ENCODE measurements at places on chromosomes 5 and 9.
A peak's percentile ranks its signal among the peaks of the same experiment; 100 is the strongest.

- DNase-seq = no peak
- H3K4me3 ChIP-seq = no peak overlapping the region
- H3K27ac ChIP-seq = no peak overlapping the region
- H3K27me3 ChIP-seq = no peaks in the 10 kb centered on the region
- H3K36me3 ChIP-seq = no peaks in the 10 kb centered on the region
Measured at GRCh38 chr5:137629646-137630045, 106.2 kb downstream of the KLHL3 start.

GRCh38 chr5:106094204-106094607 is 1576.5 kb downstream of the EFNA5 start:
- no peak overlapping the region for H3K4me3 ChIP-seq
- no peaks in the 10 kb centered on the region for H3K36me3 ChIP-seq
- DNase-seq = peak; percentile 72
- H3K4me1 ChIP-seq = peaks cover 3% of the 10 kb centered on the region

DNA sequence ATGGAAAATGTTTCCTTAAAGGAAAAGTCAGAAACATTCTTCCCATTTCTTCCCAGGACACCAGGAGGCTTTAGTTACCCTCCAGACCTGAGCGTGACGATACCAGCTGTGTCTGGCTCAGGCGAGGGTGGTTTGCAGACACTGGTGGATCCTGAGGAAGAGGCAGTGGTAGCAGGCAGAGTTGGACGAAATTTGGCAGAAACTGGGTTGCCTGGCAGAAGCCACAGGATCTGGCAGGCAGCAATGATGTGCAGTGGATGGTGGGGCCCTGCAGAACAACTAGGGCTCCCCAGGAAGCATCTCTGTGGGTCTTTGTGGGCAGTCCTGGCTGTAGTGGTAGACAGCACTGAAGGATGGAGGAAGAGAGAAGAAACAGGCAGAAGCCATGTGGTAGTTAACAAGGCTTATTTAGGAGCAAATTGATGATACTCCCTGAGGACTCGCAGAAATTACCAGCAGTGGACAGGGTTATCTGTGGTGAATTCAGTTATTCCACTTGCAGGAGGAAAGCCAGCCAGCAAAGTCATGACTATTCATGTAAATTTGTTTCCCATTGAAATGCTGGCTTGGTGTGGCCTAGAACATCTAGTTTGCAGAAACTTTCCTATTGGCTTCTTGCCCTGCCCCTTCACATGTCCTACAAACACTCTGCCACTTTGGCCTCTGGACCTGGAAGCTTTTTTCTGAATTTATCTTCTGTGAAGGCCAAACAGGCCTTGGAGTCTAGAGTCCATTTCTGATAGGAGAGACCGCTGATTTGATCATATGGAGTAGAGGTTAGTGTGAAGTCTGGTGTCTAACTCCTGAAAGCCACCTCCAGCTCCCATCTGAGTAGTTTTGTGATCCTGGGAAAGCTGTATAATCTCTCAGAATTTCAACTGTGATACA is 212.0 kb downstream of the DMRT2 start:
- H3K4me1 ChIP-seq = no peaks in the 10 kb centered on the region
- no peak overlapping the region for H3K4me3 ChIP-seq
- no peaks in the 10 kb centered on the region for H3K36me3 ChIP-seq
- H3K27ac ChIP-seq = no peak overlapping the region

GRCh38 chr9:37987467-37987981 is 81.5 kb downstream of the SHB start:
- H3K27me3 ChIP-seq = no peaks in the 10 kb centered on the region
- H3K4me3 ChIP-seq = no peak overlapping the region
- H3K36me3 ChIP-seq = no peaks in the 10 kb centered on the region
- peaks cover 17% of the 10 kb centered on the region for H3K4me1 ChIP-seq
- no peak overlapping the region for H3K27ac ChIP-seq

DNA sequence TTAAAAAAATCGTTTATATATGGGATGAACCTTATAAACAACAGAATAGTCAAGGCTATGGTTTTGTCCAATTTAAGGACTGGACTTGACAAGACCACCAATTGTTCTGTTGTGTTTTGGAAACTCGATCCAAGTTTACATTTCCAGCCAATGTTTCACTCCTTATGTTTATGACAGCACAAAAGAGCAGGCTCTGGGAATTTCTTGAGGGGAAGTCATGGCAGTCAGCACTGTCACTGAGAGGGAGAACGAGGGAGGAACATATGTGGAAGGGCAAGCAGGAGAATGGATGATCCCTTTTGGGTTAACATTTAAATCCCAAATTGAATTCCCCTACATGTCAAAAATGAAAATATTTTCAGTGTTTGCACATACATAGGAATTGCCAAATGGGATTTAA is 292.5 kb downstream of the MARCHF11 start:
- H3K27ac ChIP-seq = no peak overlapping the region
- no peak for DNase-seq
- H3K27me3 ChIP-seq = no peaks in the 10 kb centered on the region
- H3K36me3 ChIP-seq = no peaks in the 10 kb centered on the region

DNA sequence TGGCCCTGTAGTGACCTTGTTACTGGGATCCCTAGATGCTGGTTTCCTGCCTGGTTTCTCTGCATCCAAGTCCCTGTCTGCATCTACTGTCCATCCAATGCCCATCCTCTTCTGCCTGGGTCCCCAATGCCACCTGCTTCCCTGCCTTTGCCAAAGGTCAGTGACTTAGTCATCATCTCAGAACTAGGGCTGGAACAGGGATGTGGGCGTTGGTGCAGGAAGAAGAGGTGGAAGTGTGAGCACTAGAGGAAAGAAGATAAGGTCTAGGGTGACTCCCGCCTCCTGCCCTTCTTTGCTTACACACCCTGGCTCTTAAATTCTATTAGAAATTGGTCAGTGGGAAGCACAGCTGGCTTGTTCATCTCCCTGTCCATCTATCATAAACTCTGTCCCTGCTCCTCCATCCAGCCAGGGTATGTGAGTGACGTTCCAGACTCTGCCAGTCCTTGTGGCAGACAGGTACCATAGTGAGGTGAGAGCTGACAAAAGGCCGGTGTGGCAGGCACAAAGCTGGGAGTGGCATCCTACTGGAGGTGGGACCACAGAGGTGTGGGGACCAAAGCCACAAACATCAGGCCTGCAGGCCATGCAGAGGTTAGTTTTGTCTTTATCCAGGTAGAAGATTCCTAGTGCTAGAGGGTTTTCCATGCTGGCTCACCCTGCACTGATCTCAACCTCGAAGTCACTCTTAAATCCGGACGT is 9.2 kb downstream of the PTPN3 start:
- no peak overlapping the region for H3K27ac ChIP-seq
- H3K27me3 ChIP-seq = no peaks in the 10 kb centered on the region

GRCh38 chr5:162324328-162324727 is 256.8 kb downstream of the GABRG2 start:
- no peak for DNase-seq
- H3K4me1 ChIP-seq = no peaks in the 10 kb centered on the region
- H3K36me3 ChIP-seq = no peaks in the 10 kb centered on the region

- H3K4me3 ChIP-seq = no peak overlapping the region
- H3K27me3 ChIP-seq = no peaks in the 10 kb centered on the region
- peak; percentile 82 for DNase-seq
- H3K36me3 ChIP-seq = no peaks in the 10 kb centered on the region
- peak overlapping the region; percentile 77 for H3K27ac ChIP-seq
Measured at GRCh38 chr5:132439521-132440089, 51.0 kb downstream of the IRF1 start.

GRCh38 chr5:180568914-180569313 is 22.4 kb downstream of the SCGB3A1 start:
- H3K27me3 ChIP-seq = no peaks in the 10 kb centered on the region
- DNase-seq = no peak
- H3K4me1 ChIP-seq = no peaks in the 10 kb centered on the region
- H3K36me3 ChIP-seq = peaks cover 77% of the 10 kb centered on the region

- H3K4me1 ChIP-seq = peaks cover 27% of the 10 kb centered on the region
- H3K4me3 ChIP-seq = peak within 1 kb of the TSS; percentile 51
Measured at GRCh38 chr5:321230-321725, at the start of gene AHRR. AHRR (plus strand) TSS chr5:321714; CDS start chr5:343903, 22,189 bp downstream.

DNA sequence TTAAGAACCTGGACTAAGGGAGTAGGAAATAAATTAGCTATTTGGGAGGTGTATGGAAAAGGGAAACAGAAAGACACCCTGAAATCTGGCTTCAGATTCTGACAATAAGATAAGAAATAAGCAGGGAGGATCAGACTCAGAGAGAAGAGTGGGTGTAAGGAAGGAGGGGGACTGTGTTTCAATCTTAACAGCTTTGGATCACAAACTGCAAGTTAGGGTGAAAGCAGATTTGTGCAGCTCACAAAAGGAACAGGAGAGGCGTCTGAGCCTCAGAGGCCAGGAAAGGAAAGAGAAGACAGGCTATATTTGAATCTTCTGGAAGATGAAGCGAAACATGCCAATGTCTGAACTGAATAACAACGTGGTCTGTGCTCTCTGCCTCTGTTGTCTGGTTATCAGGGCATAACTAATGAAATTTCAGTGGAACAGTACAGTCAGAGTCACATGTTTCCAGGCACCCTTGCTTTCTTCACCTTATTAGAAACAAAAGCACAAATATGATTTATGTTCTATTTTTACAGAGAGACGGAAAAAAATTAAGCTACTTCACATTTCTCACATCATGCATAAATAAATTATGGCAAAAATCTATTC is 26.6 kb downstream of the SGTB start:
- no peak for DNase-seq
- no peak overlapping the region for H3K27ac ChIP-seq
- H3K36me3 ChIP-seq = peaks cover 18% of the 10 kb centered on the region
- H3K27me3 ChIP-seq = no peaks in the 10 kb centered on the region

DNA sequence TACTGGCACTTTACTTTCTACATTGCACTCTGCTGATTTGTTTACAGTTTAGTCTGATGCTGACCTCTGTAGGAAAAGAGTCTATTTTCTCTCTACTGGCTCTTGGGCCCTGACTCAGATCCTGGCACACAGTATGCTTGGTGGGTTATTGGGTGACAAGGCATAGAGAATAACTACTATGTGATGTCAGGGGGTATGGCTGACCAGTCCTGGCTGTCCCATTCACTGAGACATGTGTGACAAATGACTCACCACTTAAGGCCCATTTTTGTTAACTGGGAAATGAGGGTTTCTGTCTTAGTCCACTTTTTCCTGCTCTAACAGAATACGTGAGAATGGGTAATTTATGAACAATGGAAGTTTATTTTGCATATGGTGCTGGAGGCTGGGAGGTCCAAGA is 66.4 kb downstream of the DAPK1 start:
- no peak overlapping the region for H3K27ac ChIP-seq
- H3K4me3 ChIP-seq = no peak overlapping the region
- DNase-seq = no peak
- no peaks in the 10 kb centered on the region for H3K36me3 ChIP-seq

DNA sequence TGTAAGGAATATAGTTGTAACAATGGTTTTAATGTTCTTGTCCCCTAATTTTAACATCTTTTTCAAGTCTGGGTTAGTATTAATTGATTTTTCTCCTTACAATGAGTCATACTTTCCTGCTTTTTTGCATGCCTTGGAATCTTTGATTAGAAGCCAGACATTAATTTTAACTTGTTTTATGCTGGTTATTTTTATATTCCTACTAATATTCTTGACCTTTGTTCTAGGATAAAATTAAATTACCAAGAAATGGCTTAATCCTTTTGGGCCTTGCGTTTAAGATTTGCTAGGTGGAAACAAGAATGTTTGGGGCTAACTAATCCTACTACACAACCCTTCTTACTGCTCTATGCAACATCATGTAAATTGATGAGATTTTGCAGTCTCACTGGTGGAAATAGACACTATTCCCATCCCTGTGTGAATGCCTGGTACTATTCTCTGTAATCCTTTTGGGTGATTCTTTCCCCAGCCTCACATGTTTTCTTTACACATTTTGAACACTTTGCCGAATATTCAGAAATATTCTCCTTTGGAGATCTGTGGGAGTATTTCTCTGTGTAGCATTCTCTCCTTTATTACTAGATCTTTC is 47.2 kb downstream of the ZCCHC7 start:
- no peak for DNase-seq
- H3K4me1 ChIP-seq = no peaks in the 10 kb centered on the region
- H3K27ac ChIP-seq = no peak overlapping the region
- H3K36me3 ChIP-seq = peaks cover 6% of the 10 kb centered on the region

DNA sequence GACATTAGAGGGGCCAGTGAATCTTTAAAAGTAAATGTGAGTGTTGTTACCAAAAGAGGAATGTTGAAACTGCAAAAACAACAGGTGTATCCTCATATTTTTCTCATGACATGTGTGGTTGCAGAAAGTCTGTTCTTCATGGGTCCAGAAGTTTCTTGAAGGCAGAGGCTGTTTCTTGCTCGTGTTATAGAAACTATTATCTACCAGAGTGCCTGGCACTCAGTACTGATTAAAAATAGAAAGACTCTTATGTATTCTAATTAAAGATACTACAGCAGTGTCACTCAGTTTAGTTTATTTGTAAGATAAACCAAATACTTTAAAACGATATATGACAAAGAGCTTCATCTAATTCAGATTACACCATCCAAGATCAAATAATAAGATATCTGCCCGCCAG is 1864.2 kb upstream of the WWC1 start:
- no peak for DNase-seq
- no peak overlapping the region for H3K27ac ChIP-seq
- H3K27me3 ChIP-seq = no peaks in the 10 kb centered on the region
- H3K4me1 ChIP-seq = no peaks in the 10 kb centered on the region

GRCh38 chr9:114282926-114283325 is 40.0 kb upstream of the ORM1 start:
- no peak overlapping the region for H3K4me3 ChIP-seq
- DNase-seq = peak; percentile 37
- H3K27me3 ChIP-seq = no peaks in the 10 kb centered on the region
- no peak overlapping the region for H3K27ac ChIP-seq
- no peaks in the 10 kb centered on the region for H3K36me3 ChIP-seq

- H3K27ac ChIP-seq = no peak overlapping the region
- H3K4me1 ChIP-seq = peaks cover 13% of the 10 kb centered on the region
Measured at GRCh38 chr9:134025606-134026541, 593 bp downstream of the BRD3OS start.

GRCh38 chr5:115388240-115388639 is 91.8 kb upstream of the CCDC112 start:
- H3K27me3 ChIP-seq = no peaks in the 10 kb centered on the region
- no peaks in the 10 kb centered on the region for H3K36me3 ChIP-seq
- H3K4me3 ChIP-seq = no peak overlapping the region
- no peak overlapping the region for H3K27ac ChIP-seq
- no peak for DNase-seq
- peaks cover 6% of the 10 kb centered on the region for H3K4me1 ChIP-seq

DNA sequence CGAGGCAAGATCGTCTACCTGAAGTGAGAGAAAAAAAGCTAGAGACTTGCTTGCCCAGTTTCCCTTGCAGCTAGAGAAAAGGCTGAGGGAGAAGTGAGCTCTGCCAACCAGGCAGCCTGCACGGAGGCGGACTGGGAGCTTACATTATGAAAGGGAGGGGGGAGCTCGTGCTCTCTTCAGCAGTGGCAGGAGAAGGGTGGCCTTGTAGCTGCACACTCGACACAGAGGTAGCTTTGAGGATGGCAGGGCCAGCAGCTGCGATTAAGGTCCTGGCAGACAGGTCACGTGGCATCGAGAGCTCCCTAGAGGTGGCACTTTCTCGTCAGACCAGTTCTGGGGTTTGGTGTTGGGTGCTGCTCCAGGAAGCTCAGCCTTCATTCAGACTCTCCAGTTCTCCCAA is 26.7 kb downstream of the APBA1 start:
- H3K27me3 ChIP-seq = no peaks in the 10 kb centered on the region
- no peaks in the 10 kb centered on the region for H3K36me3 ChIP-seq
- no peak overlapping the region for H3K4me3 ChIP-seq
- DNase-seq = peak; percentile 69

- no peak overlapping the region for H3K4me3 ChIP-seq
- no peak overlapping the region for H3K27ac ChIP-seq
- no peak for DNase-seq
- H3K36me3 ChIP-seq = no peaks in the 10 kb centered on the region
- H3K4me1 ChIP-seq = no peaks in the 10 kb centered on the region
Measured at GRCh38 chr5:58496488-58496887, 5.3 kb downstream of the GAPT start.

Measured in suprapubic skin (tissue), 4 donors.